GM23248 (cell line): ENCODE measurements at places on chromosomes 7 and 10. TPM values are rescaled to one million over a fixed set of nuclear protein-coding genes. Genes with fewer than 3 reads are reported as not detected.

DNA sequence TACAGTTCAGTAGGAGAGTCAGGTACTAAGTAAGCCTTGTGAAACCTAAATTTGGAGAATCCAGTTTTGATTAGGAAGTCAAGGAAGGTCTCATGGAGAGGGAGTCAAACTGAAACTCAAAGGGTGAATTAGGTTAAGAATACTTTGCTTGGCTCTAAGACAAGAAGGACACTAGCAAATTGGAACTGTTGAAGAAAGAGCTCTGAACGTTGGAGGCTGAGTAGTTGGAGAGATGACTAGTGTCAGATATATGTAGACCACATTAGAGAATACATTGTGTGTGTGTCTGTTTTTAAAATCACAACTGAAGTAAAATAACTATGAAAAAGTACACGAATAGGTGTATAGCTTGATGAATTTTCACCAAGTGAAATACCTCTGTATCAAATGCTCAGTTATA lies 6.3 kb downstream of the VPS26A start:
- peak; percentile 55 for DNase-seq

- DNase-seq, result no peak
These were observed 200.2 kb downstream of the DNAJC1 start for GRCh38 chr10:21803374-21803773.

GRCh38 chr7:149500910-149501309 lies 3.3 kb upstream of the ZNF746 start:
- no peak for DNase-seq

DNA sequence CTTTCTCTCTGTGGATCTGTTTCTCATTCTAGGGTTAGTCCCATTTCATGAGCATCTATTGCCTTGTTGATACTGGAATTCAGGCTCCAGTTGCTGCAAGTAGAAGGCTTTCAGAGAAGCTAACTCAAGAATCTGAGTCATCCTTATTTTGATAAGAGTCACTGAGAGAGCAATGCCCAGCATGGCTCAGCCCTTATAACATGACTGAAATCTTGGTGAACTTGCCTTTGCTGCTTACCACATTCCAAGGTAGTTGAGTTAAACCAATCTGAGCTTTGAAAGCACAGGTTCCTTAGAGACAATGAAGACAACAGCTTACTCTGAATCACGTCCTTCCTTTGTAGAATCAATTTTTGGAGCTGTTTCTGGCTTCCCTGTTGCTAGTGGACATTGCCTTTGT lies 53.6 kb upstream of the CHCHD3 start:
- DNase-seq, result peak; percentile 7

DNA sequence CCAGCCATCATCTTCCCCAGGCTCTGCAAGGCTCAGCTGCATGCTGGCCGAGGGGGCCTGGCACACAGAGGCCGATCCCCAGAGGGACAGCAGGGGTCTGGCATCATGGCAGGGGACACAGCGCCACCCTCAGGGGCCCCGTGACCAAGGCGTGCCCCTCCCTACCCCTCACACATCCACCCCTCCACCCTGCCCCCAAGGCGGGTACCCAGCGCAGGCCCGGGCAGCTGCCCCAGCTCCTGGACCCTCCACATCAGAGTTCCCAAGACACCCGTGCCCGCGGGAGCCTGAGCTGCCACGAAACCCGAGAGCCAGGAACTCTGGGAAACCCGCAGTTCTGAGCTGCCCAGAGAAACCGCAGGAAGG lies 46.5 kb upstream of the TNRC18 start:
- DNase-seq, result no peak

DNA sequence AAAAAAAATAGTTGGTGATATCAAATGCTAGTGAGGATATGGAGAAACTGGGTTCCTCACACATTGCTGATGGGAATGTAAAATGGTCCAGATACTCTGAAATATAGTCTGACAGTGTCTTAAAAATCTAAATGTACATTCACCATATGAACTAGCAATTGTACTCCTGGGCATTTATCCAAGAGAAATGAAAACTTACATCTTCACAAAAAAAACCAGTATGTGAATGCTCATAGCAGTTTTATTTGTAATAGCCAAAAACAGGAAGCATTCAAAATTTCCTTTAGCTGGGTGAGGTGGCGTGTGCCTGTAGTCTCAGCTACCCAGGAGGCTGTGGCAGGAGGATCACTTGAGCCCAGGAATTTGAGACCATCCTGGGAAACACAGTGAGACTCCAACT lies 2.1 kb upstream of the SSC4D start:
- DNase-seq, result no peak

DNA sequence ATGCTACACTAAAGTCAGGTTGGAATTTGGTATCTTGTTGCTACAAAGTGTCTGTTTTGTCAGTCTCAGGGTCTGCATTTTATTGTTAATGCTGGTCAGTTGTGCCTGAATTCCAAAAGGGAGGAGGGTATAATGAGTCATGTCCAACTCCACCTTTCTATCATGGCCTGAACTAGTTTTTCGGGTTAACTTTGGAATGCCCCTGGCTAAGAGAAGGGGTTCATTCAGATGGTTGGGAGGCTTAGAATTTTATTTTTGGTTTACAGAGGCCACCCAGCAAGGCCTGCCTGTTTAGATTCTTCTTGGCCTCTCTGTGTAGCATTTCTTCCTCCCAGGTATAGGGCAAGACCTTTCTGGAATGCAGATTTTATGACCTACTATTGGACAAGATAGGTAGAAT lies 93.2 kb downstream of the SKIDA1 start:
- DNase-seq, result no peak

DNA sequence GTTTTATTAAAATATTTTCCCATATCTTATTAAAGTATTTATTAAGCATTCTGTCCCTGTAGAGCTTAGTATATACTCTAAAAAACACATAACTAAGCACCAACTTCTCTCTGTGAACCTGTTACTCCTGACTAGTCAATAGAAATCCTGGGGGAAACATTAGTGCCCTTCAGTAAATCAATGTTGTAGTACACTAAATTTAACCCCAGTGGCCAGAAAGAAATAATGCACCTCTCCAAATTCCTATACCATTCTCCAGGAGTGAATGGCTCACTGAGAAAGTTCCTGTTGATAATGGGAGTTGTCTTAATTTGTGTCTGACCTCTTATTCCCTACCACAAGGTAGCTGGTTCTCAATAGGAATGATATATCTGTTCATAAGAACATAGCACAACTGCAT lies 188.2 kb downstream of the SEMA3D start:
- DNase-seq, result no peak

DNA sequence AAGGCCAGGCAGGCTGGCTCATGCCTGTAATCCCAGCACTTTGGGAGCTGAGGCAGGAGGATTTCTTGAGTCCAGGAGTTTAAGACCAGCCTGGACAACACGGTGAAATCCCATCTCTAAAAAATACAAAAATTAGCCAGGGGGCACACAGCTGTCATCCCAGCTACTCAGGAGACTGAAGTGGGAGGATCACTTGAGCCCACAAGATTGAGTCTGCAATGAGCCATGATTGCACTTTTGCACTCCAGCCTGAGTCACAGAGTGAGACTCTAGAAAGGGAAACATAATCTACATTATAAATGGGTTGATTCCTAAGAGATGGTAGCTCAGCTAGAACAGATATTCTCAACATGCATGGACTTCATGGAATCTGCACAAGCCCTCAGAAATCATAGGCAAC lies 6.3 kb upstream of the LIPF start:
- peak; percentile 63 for DNase-seq

GRCh38 chr7:86947929-86948328 lies 111.5 kb downstream of the ELAPOR2 start:
- no peak for DNase-seq

DNA sequence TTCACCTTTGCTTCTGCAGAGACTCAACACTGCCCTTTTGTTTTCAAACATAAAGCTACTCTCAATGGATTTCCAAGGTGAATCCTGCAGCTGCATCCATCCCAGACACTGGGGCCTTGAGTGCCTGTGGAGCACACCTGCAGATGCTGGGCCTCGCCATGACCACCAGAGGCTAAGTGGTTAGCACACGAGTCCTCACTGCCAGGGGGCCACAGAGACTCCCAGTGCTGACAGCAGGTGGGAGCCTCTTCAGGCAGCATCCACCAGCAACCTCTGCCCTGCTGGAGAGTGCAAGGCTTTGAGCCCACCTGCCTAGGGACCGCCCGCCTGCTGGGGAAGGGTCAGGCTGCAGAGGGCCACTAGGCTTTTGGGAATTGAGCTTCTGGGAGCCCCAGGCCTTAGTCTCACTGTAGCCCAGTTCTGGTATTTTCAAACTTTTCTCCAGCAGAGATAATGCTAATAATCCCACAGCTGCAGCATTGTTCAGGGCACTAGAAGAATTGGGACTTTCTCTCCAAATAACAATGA lies 9.4 kb upstream of the HPS1 start:
- DNase-seq, result no peak

DNA sequence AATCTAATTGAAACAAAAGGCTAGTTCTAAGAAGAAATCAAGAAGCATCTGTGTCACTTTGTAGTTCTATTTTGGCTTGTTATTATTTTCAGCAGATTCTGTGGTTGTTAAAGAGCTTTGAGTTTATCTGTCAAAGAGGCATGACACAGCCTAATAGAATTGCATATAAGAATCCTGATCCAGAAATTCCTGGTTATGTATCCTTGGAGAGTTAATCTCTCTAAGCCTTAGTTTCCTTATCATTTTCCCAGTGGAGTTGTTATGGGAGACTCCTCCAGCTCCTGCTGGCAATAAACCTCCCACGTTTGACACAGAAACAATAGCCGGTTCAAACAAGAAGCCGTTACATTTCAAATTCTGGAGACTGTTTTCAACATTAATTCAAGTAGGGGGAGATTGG lies 288.3 kb downstream of the SDHAF3 start:
- DNase-seq, result no peak

DNA sequence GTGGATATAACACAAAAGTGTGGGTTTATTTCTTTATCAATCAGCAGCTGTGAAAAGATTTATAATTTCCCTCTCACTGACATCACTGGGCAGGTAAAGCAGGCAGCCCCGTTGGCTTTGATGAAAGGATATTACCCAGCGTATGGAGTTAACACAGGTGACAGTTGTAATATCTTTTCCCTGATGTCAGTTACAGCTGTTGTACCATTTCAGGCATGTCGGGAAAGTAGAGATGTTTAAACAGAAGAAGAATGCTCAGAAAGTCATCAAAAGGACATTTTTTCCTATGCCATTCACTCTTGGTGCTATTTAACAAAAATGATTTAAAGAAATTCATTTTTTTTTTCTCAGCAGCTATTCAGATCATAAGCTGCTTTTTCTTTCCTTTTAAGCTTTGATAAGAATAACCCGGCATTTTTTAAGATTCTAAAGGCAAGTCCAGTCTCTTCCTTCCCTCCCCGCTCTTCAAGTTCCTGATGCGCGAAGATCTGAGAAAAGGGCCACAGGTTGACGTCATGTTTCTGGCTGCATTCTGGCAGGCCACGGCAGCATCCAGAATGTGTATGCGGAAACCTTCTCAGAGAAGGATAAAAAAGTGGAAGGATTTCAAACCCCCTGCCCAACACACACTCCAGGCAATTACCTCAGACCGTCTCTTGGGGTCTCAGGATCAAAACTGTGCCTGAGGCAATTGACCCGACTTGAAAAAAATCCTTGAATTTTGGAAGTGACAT lies 32.5 kb upstream of the ADAM12 start:
- DNase-seq, result no peak

- peak; percentile 74 for DNase-seq
These were observed 13.6 kb downstream of the STAMBPL1 start for GRCh38 chr10:88893611-88894010.

DNA sequence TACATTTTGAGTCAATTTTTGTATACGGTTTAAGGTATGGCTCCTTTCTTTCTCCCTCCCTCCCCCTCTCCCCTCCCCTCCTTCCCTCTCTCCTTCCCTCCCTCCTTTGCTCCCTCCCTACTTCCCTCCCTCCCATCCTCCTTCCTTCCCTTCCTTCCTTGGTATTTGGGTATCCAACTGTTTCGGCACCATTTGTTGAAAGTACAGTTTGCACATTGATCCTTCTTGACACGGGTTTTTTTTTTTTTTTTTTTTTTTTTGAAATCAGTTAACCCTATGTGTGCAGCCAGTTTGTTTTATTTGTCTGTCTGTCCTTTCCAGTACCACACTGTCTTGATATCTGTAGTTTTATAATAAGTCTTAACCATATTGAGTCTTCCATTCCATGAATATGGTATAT lies 39.9 kb upstream of the INSYN2A start:
- DNase-seq, result no peak

- DNase-seq, result peak; percentile 66
These were observed 11.3 kb downstream of the CRYGN start for GRCh38 chr7:151428378-151429236.

DNA sequence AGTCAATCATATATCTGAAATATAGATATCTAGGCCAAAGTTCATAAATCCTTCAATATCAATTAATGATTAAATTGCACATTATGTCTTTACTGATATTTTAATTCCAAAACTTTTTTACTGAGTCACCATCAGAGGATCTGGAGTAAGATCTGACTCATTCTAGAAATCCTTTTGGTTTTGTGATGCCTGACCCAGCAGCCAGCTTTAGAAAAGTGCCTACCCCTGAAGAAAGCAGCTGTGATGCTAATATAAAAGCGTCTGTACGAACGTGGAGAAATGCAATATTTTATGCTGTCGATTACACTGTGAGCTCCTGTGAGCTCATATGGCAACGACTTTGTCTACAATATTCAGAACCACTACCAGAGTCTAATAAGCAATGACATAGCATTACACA lies 142.5 kb upstream of the LRRTM3 start:
- peak; percentile 36 for DNase-seq

DNA sequence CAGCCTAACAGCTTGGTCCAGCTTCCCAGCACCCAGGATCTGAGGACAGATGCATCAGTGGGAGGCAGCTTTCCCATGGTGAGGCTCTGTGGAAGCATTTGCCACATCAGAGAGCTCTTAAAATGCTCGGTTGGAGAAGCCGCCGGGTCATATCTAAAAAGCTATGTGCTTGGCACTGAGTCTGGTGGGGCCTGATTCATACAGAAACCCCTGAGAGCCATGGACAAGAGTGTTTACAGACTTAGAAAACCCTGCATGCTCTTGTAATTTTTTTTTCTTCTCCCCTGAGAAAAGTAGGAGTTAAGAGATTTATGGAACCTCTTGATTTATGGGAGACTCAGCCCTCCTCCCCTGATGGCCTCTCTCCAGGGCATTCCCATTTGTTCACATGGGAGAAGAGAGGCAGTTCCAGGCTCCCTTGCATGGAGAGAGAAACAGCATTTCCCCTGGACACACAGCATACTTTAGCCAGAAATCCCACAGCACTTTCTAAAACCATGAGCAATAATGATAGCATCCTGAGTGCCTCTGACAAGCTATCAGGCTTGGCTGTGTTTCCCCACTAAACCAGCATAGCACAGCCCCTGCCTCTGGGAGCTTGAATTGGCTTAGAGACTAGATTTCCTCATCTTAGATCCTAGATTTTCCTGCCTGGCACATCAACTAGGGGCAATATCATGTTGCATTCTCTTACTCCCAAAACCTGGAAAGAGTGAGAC lies 322.1 kb upstream of the AUTS2 start:
- no peak for DNase-seq

Gene AQP1
- 0.54 and 1.1 TPM in 2 replicates for total RNA-seq

Gene C10orf143
- total RNA-seq, result 0.76 TPM in 1 of 2 replicates, not detected in the other

Gene TM9SF3
- 175 and 281 TPM in 2 replicates for total RNA-seq

Gene FOXI2
- not detected in 2 replicates for total RNA-seq

Gene FAM25C
- total RNA-seq, result not detected in 2 replicates

Gene AUTS2
- total RNA-seq, result 1.4 and 3.0 TPM in 2 replicates

Gene METTL2B
- total RNA-seq, result 36.5 and 42.5 TPM in 2 replicates

Gene CYP3A4
- total RNA-seq, result not detected in 2 replicates
